Lower lobe of right lung (tissue), 2 donors: ENCODE measurements at places on chromosomes 12 and 14.
A peak's percentile ranks its signal among the peaks of the same experiment; 100 is the strongest.

DNA sequence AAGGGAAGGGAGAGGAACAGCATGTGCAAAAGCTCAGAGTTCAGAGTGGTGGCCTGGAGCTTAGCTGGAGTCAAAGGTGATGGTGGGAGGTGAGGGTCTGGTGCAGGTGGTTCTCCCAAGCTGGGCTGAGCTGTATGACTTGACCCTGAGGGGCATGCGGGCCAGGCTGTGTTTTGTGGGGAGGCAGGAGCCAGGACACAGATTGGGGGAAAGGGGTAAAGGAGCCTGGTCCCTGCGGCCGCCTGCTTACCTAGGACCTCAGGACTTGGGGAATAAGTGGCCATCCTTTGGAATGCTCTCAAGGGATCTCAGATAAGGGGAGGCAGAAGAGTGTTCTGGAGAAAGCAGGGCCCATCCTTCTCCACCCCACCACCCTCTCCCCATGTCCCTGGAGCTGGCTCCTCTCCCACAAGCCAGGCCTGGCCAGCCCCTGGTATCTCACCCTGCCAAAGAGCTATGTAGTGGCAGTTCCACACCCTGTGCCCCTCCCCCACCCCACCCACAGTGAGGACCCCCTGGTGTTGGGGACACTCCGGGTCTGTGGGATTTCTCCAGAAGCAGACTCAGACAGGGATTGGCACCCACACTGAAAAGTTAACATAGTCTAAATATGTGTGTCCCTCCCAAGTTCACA is 19.9 kb upstream of the CEP170B start:
- peaks cover 49% of the 10 kb centered on the region for H3K27me3 ChIP-seq
- H3K27ac ChIP-seq = no peak overlapping the region
- H3K4me1 ChIP-seq = peaks cover 17% of the 10 kb centered on the region

- peaks cover 15% of the 10 kb centered on the region for H3K4me1 ChIP-seq
- no peak overlapping the region for H3K4me3 ChIP-seq
- no peak overlapping the region for H3K27ac ChIP-seq
- no peaks in the 10 kb centered on the region for H3K36me3 ChIP-seq
- peak; percentile 37 for DNase-seq
- H3K27me3 ChIP-seq = no peaks in the 10 kb centered on the region
These were observed 46.5 kb downstream of the CHGA start for GRCh38 chr14:92969430-92969829.

DNA sequence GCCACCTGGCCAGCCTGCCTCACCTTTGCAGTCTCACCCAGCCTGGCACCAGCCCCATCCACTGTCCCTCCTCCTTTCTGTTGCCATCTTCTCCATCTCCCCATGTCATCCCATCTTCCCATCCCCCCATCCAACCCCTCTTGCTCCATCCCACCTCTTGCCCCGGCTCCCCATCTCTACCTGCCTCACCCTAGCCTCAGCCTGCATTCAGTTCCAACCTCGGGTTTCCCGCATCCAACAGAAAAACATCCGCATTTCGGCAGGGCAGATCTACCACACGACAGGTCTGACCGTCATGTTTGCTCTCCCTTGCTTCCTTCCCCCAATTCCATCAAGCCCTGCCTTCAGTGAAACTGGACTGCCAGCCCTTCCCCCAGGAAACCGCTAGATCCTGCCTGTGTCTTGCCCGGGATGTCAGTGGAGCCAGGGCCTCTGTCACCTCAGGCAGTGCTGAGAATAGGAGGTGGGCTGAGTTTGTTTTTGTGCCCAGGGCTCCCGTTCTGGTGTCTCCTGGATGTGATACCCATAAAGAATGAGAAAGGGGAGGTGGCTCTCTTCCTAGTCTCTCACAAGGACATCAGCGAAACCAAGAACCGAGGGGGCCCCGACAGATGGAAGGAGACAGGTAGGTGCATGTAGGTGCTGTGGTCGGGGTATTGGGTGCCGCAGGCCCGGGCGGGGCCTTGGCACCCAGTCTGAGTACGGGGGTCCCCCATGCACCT is 2.5 kb downstream of the KCNH3 start:
- no peak overlapping the region for H3K4me3 ChIP-seq
- peaks cover 46% of the 10 kb centered on the region for H3K27me3 ChIP-seq
- DNase-seq = no peak
- no peak overlapping the region for H3K27ac ChIP-seq
- no peaks in the 10 kb centered on the region for H3K36me3 ChIP-seq
- peaks cover 16% of the 10 kb centered on the region for H3K4me1 ChIP-seq

- no peak for DNase-seq
- H3K27ac ChIP-seq = no peak overlapping the region
- peaks cover 17% of the 10 kb centered on the region for H3K4me1 ChIP-seq
These were observed 13.3 kb downstream of the BRF1 start for GRCh38 chr14:105287249-105288102.

DNA sequence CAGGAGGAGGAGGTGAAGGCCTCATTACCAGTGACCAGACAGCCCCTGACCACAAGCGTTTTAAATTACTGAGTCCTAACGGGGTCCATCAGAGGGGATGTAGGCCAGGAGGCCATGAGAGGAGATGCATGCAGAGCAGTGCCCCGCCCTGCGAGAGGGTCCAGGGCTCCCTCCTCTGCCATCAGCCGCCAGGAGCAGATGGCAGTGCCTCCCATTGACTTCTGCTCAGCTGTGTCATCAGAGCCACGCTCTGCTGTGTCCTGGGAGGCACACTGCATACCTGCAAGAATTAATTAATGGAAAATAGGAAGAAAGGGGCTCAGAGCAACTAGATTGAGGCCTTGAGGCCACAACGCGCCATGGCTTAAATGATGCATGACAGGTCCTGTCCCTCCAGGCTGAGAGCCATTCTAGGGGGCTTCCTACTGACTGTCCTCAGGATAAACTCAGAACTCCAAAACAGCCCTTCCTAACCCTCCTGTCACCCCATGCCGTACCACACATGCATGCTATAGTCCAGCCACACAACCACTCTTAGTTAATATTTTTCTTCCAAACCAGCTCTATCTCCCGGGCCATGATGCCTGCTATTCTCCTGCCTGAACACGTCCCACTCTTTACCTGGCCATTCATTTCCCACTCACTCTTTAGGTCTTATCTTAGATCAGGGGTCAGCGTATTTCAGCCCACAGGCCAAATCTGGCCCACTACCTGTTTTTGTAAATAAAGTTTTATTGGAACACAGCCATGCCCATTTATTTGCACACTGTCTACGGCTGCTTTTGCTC is 235.8 kb downstream of the KSR2 start:
- H3K4me1 ChIP-seq = no peaks in the 10 kb centered on the region
- H3K27me3 ChIP-seq = no peaks in the 10 kb centered on the region
- H3K27ac ChIP-seq = no peak overlapping the region
- H3K4me3 ChIP-seq = no peak overlapping the region

DNA sequence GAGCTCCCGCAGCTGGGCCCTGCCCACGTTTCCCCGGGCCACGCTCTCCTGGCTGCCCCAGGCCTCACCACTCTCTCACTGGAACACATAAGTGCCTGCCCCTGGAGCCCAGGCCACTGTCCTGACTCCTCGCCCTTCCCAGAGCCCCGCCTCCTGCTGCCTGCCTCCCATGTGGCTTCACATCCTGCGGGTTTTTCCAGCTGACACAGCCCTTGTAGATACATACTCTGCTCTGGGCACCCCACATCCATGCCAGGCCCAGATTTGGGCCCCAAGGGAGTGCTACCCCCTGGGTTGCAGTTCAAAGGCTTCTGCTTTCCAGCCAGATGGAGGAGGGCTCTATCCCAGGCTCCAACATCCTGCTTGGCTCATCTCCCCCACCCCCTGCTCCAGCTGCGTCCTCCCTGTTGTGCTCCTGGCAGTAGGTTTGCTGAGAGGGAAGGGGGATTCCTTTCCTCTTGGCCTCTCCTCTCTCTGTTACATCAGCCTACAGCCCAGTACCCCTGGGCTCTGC is 60.1 kb downstream of the TSPAN9 start:
- H3K27ac ChIP-seq = no peak overlapping the region
- H3K4me3 ChIP-seq = no peak overlapping the region
- no peaks in the 10 kb centered on the region for H3K36me3 ChIP-seq
- DNase-seq = no peak
- H3K4me1 ChIP-seq = peaks cover 45% of the 10 kb centered on the region
- H3K27me3 ChIP-seq = no peaks in the 10 kb centered on the region

DNA sequence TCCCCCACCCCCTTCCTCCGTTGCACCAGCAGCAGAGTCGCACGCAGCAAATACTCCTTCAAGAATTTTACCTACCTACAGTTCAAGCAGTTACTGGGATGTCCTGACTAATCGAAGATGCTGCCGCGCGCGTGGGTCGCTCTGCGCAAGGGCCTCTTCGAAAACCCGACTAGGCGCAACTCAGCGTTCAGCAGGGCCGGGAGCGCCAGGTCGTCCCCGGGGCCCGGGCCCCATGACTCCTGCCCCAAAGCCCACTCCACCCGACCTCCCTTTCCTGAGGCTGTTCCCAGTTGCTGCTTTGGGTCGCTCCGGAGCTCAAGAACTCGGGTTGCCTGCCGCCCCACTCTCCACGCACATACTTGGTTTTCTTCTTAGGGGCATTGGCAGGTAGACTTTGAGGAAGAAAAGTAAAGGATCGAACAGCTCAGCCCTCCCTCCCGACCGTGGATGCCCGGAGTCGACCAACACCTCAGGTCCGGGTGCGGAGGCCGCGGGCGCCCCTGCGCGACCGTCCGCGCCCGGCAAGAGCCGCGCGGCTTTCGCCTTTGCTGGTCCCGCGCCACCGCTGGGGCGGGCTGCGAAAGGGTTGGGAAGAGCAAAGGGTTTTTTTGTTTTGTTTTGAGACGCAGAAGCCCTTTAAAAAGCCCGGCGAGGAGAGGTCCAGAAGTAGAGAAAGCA is 1.9 kb downstream of the BMP4 start:
- peaks cover 17% of the 10 kb centered on the region for H3K4me1 ChIP-seq
- H3K4me3 ChIP-seq = peak overlapping the region; percentile 69
- H3K27ac ChIP-seq = peak overlapping the region; percentile 84
- H3K27me3 ChIP-seq = peaks cover 35% of the 10 kb centered on the region

GRCh38 chr14:74902941-74903705 is 19.9 kb downstream of the RPS6KL1 start:
- H3K4me3 ChIP-seq = no peak overlapping the region
- H3K36me3 ChIP-seq = peaks cover 74% of the 10 kb centered on the region
- H3K27ac ChIP-seq = no peak overlapping the region
- no peak for DNase-seq
